A549 treated with CpdA at 1 μM for 4 hours (cell line): ENCODE measurements at places on chromosomes 1 and 21. TPM values are rescaled to one million over a fixed set of nuclear protein-coding genes. Genes with fewer than 3 reads are reported as not detected.

SH2D5 gene
- 13.6 to 16.3 TPM (median 14.3 TPM) in 5 replicates for total RNA-seq

IL10 gene
- total RNA-seq = not detected in 5 replicates

AVPR1B gene
- not detected in 5 replicates for total RNA-seq

SLC6A17 gene
- 5.2 to 6.8 TPM (median 5.8 TPM) in 5 replicates for total RNA-seq

SMPDL3B gene
- total RNA-seq = 0.71 to 1.2 TPM (median 0.99 TPM) in 5 replicates

ATP1A2 gene
- 0.01 to 0.05 TPM (median 0.03 TPM) in 3 of 5 replicates, not detected in the others for total RNA-seq

PKP1 gene
- total RNA-seq = 0.02 to 0.04 TPM (median 0.03 TPM) in 4 of 5 replicates, not detected in the other

OR2T29 gene
- total RNA-seq = not detected in 5 replicates

TMEM269 gene
- total RNA-seq = 0.07 to 0.40 TPM (median 0.10 TPM) in 4 of 5 replicates, not detected in the other

RBBP4 gene
- 77.2 to 96.8 TPM (median 83.4 TPM) in 5 replicates for total RNA-seq

APCS gene
- not detected in 5 replicates for total RNA-seq

ERICH3 gene
- not detected in 5 replicates for total RNA-seq

MASP2 gene
- total RNA-seq = 0.09 to 0.27 TPM (median 0.18 TPM) in 4 of 5 replicates, not detected in the other

PDE9A gene
- 0.92 to 1.5 TPM (median 1.1 TPM) in 5 replicates for total RNA-seq

SLC44A5 gene
- 0.05 to 0.10 TPM (median 0.06 TPM) in 5 replicates for total RNA-seq

LCE1C gene
- not detected in 5 replicates for total RNA-seq

C1orf226 gene
- 0.66 to 1.2 TPM (median 0.90 TPM) in 5 replicates for total RNA-seq

ALDH9A1 gene
- total RNA-seq = 39.4 to 43.7 TPM (median 40.4 TPM) in 5 replicates

PLPP3 gene
- 26.6 to 34.8 TPM (median 30.1 TPM) in 5 replicates for total RNA-seq

OLIG2 gene
- total RNA-seq = not detected in 5 replicates

ZBTB8B gene
- under 0.01 to 0.01 TPM (median 0.01 TPM) in 4 of 5 replicates, not detected in the other for total RNA-seq

FMN2 gene
- 5.0 to 6.4 TPM (median 6.3 TPM) in 5 replicates for total RNA-seq

ZNF436 gene
- 5.1 to 6.2 TPM (median 5.4 TPM) in 5 replicates for total RNA-seq

AMY1C gene
- not detected in 5 replicates for total RNA-seq

SYNC gene
- total RNA-seq = 7.7 to 16.2 TPM (median 10.3 TPM) in 5 replicates

FCER1G gene
- 0.18 TPM in 1 of 5 replicates, not detected in the others for total RNA-seq

RNF186 gene
- total RNA-seq = not detected in 5 replicates

CELA2A gene
- total RNA-seq = not detected in 5 replicates

CLCA1 gene
- not detected in 5 replicates for total RNA-seq

ZNF697 gene
- 1.6 to 2.1 TPM (median 1.8 TPM) in 5 replicates for total RNA-seq

SGIP1 gene
- total RNA-seq = not detected in 5 replicates

RGS13 gene
- total RNA-seq = not detected in 5 replicates
